ACHN (cell line): ENCODE measurements at places on chromosomes 6 and 20.

DNA sequence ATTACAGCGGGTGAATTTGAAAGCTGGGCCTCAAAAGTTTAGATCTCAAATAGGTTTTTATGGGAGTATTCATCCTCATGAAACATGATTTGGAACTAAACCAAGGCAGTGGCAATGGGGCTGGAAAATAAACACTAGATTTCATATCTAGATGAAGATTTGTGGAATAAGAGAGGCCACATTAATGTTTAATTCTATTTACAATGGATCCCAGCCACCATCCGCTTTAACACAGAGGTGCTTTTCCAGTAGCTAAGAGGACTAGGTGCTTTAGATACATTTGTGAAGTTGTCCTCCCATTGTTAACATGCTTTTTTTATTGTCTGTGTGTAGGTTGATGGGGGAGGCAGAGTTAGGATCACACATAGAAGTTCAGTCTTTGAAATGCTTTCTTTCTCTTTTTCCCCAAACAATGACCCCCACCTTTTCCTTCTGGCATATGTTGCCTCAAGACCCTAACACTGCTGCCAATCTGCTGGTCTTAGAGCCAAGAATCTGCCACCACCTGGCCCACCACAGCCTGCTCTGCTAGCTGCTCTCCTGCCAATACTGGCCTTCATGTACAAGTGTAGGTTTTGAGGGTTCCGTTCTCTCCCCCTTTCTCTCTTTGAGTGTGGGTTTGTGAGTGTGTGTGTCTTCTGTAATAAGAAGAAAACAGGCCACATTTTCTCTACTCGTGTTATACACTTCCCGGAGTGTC is 27.8 kb upstream of the GFRAL start:
- DNase-seq: no peak

- no peak for DNase-seq
Observed at GRCh38 chr6:52611833-52612232, 35.0 kb upstream of the TRAM2 start.

DNA sequence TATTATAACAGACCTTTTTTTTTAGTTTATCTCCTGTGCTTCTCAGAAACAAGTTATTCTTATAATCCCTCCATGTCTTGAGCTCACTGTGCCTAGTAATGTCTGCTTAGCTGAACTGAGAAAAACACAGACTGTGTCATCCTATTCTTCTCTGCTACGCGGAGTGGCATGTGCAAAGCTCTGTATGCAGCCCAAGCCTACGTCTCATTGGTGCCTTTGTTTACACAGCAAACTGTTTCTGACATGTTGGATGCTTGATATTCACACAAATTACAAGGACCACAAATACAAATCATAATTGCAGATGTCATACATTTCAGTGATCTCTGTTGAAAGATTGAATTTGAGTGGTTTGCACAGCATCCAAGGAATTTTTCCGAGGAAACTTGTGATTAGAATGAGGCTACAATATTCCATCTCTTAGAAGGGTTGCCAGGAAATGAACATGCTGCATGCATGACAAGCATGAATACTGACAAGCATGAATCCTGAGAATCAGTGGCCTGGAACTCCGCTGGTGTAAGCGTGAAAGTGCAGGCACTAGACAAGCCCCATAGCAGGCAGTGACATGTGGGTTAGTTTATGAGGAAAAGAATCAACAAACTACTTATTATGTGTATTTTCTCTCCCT is 128.4 kb upstream of the SGK1 start:
- no peak for DNase-seq

GRCh38 chr20:21554376-21554890 is 40.6 kb upstream of the NKX2-2 start:
- no peak for DNase-seq

GRCh38 chr6:43990627-43991619 is 136.3 kb downstream of the MRPL14 start:
- DNase-seq: peak; percentile 66

DNA sequence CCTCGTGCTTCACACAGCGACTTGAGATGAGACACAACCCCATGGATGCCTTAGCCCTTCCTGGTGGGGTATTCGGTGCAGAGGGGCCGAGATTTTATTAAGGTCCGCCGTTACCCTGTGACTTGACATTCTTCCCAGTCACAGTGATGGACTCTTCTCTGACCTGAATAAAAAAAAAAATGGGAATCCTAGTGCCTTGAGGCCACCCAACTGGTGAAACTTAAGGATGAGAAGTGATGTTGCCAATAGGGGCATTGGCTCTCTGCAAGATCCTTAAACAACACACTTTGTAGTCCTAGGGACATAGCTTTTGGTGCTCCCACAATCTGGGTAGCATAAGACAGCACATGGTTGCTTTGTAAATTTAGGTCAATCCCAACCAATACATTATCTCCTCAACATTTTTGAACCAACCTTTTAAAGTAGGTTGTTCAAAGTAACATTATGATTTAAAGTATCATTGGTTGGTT is 814 bp upstream of the ADNP start:
- DNase-seq: no peak

- DNase-seq: no peak
Observed at GRCh38 chr20:50188879-50189680, 1.6 kb upstream of the CEBPB start.

- no peak for DNase-seq
Observed at GRCh38 chr20:16518784-16519084, 54.5 kb downstream of the KIF16B start.

DNA sequence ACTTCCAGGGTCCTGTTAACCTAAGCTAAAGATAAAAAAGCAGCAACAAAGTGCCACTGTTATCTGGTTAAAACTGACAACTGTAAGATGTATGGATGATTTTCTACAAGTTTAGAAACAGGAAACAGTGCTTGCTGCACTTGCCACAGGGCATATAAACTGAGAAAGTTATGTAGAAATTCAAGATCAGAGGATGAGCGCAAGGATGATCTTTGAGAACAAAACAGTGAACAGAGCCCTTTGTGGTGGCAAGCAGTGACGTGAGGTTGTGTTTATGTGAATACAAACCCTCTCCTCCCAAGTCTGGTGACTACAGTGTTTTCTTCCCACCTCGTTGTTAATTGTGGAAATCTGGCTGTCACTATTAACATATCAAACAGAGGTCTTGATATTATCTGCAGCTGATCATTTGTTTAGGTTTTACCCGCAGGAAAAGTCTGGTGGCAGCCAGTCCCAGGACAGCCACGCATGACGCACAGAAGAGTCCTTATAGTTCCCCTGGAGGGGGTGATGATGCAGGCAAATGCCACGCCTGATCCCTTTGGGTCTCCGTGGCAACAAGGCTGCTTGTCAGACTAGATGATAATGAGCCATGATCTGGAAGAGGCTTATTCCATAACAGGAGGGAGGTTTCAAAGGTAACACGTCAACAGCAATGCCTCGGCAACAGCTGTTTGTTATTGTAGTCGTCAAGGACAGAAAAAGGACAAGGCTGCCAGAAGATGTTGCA is 43.1 kb upstream of the TNFAIP3 start:
- no peak for DNase-seq

- DNase-seq: no peak
Observed at GRCh38 chr6:107845777-107846176, 21.7 kb upstream of the SCML4 start.

DNA sequence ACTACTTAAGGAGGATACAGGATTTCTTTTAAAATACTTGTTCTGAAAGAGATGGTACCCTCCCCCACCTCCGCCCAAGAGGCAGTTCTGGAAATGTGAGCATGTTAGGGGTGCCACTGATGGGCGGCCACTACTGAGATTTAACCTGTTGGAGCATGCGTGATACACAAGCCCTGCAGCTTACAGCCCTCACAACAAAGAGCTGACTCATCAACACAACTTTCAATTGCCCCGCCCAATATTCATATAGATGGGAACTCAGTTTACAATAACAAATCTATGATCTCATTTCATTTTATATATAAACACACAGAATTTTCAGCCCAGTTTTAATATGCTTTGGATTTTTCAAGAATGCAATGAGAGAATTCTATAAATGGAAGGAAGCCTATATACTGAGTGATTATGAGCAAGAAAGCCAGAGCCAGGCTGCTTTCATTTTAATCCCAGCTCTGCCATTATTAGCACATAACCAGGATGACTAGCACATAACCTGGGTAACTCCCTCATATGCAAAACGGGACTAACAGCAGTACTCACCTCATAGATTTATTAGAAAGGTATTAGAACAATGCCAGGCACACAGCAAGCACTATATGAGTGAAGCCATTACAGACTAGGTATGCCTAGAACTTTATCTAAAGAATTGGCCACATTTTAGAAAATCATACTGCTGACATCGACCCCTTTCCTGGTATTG is 45.6 kb upstream of the IPCEF1 start:
- no peak for DNase-seq

DNA sequence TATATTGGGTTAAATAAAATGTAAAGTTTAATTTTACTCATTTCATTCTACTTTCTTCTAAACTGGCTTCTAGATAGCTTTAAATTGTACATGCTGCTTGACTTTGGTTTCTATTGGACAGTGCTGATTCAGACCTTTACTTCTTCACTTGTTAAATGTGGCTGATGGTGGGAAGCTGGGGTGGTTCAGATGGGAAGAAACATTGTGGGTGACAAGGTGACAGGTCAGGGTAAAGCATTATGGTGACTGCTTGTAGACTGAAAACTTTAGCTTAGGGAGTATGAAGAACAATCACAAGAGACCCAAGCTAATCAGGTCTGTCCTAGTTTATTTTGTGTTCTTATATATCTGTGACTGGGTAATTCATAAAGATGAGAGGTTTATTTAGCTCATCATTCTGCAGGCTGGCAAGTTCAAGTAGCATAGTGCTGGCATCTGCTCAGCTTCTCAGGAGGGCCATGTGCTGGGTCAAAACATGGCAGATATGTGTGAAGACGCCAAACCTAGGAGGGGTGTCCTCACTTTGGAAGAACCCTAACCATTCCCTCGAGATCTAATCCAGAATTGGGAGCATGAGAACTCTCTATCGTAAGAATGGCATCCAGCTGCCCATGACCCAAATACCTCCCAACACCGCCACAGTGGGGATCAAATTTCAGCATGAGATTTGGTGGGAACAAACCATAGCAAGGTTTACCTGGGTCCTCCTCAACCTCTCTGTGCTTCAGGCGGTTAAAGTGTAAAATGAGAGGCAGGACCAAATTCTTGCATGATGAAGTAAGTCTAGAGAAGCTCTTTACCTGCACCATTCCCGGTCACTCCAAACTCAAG is 102.8 kb downstream of the FYN start:
- DNase-seq: no peak

- peak; percentile 58 for DNase-seq
Observed at GRCh38 chr20:47205577-47206123, 150.8 kb downstream of the ZMYND8 start.

DNA sequence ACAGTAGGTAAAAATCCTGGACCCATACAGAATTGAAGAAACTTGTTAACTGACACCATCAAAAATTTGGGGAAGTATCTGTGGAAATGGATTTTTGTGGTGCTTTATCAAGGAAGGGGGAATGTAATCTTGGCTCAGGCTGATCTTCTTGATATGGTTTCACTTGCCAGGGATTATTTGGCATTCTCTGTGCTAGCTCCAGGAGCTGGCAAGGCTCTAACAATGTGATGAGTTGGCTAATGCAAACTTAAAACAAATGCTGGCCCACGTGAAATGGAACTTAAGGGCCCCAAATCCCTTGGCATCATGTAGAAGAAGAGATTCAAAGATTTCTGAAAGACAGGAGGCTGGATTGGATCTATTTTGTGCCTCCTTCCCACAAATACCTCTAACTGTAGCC is 13.1 kb downstream of the KCNS1 start:
- no peak for DNase-seq

DNA sequence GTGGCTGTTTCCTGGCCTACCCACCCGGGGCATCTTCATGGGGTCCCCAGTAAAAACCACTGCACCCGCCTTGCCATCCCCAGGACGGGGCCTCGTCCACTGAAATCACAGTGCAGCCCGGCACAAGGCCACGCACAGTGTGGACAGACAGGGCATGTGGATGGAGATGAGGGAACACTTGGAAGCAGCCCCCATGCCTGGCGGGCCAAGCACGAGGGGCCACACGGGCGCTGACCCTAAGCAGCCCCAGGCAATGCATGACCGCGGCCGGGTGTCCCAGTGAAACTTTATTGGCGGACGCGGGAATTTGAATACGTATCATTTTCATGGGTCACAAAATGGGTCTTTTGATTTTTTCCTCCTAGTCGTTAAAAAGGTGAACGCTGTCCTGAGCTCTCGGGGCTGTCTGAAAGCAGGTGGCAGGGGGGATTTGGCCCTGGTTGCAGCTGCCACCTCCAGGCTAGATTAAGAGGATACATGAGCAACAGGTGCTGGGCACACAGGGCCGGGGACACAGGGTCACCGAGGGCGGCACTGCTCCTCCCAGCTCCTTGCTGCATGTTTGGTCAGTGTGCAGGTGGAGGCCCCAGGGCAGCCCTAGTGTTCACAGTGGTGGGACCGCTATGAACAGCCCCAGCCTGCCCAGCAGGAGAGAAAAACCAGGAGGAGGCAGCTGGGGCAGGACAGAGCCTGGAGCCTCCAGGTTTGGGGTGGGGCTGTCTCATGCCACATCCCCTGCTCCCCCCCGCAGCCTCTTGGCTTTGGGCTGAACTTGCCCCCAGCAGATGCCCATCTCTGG is 74.9 kb upstream of the SLCO4A1 start:
- no peak for DNase-seq

- peak; percentile 83 for DNase-seq
Observed at GRCh38 chr6:151325075-151326050, 66.0 kb downstream of the ZBTB2 start.

DNA sequence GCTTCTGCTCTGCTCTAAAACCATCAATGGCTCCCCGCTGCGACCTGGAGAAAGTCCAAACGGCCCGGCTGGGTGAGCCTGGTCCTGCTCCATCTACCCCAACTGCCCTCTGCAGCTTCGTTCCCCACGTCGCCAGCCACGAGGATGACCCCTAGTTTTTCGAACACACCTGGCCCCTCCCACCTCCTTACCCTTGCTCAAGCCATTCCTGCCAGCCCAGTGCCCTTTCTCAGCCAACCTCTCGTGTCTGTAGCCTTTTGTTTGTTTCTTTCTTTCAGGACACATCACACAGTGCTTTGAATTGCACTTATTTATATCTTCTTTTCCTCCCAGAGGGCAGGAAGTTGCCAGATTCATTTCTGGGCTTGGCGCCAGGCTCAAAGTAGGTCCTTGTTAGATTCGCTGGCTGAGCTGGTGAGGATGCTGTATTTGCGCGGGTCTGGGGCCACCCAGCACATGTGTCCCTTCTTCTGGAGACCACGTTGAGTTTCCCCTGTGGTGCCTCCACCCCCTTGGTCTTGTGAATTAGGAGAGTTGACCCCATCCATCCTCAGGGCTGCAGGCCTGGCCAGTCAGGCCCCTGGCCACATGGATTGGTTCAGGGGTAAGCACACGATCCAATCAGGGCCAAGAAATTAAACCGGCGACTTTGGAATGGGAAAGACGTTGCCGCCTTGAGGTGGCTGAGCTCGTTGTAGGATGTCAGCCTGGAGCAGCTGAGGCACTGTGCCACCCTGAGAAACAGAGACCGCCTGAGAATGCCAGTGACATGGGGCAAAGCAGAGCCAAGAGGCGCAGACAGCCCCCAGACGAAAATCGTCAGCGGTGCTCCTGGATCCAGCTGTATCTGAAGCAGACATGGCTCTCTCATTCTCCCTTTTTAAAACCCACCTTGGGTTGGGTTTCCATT is 156.0 kb downstream of the CEBPB start:
- peak; percentile 20 for DNase-seq
